ENCODE measurements at places on chromosomes 1 and 21.
A peak's percentile ranks its signal among the peaks of the same experiment; 100 is the strongest.

DNA sequence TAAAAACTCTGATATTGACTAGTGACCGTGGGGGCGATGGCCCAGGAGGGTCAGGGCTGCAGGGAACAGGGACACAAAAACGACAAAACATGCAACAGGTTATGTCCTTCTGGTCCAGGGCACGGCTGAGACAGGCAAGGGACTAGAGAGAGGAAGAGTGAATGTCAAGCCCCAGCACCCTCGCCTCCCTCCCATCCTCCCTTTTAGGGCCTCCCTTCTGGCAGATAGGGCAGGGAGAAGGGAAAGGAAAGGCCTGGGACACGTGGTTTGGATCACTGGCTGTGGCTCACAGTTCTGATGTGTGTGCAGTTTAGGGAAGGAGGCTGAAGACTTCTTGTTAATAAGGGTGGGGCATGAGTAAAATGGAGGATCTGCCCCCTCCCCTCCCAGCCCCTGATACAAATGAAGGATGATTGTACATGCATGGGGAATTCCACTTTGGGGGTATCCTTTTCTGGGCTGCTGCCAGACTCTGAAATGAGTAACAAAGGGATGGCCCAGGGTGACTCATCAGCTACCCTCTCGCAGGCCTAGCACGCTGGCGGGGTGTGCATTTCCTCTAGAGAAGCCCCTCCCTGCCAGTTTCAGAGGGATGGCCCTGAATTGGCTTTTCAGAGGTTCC, 14.2 kb downstream of the CAPN2 start:
- DNase-seq = peak; percentile 73

GRCh38 chr1:204295671-204296070, 64.1 kb downstream of the PLEKHA6 start:
- no peak for DNase-seq

DNA sequence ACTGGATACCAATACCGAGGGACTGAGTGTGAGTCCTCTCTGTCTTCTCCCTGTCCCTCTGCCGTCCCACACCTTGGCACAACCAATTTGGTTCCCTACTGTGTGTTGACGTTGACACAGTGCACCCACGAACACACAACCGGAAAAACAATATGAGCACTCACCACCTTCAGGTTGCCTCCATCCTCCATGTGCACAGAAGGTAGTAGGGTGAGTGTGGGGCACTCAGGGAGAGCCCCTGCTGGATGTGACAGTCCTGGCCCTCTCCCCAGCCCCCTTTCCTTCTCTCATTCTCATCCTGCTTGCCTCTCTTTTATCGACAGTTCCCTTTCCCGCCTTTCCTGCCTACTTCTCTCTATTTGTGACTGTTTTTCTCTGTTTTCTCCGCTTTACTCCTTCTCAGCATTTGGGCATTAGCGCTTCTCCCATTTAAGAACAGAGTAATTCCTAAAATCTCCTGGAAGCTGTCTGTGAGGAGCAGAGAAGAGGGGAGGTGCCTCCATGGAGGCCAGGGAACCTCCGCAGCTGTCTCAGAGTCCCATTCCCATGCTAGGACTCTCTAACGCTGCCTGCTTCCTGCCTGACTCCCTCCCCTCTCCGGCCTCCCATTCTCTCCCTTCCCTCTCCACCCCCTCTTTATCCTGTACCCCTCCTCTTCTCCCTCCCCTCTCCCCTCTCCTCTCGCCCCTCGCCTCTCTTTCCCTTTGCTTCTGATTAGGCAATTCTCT, 16.4 kb downstream of the CADM3 start:
- DNase-seq = no peak

GRCh38 chr1:25033828-25034705, 104.0 kb upstream of the RUNX3 start:
- DNase-seq = no peak

GRCh38 chr1:209038735-209039134, 544.8 kb upstream of the CAMK1G start:
- no peak for DNase-seq

GRCh38 chr1:36511804-36512798, 29.4 kb upstream of the CSF3R start:
- DNase-seq = no peak

GRCh38 chr1:164163289-164163849, 395.6 kb upstream of the PBX1 start:
- DNase-seq = no peak

GRCh38 chr1:25167269-25168192, 64.8 kb downstream of the SYF2 start:
- no peak for DNase-seq

- no peak for DNase-seq
Measured at GRCh38 chr1:53681351-53681976, 57.5 kb downstream of the GLIS1 start.

GRCh38 chr1:166064313-166064926, 102.4 kb downstream of the FAM78B start:
- no peak for DNase-seq

- DNase-seq = no peak
Measured at GRCh38 chr1:33738976-33739375, 124.9 kb upstream of the HMGB4 start.

DNA sequence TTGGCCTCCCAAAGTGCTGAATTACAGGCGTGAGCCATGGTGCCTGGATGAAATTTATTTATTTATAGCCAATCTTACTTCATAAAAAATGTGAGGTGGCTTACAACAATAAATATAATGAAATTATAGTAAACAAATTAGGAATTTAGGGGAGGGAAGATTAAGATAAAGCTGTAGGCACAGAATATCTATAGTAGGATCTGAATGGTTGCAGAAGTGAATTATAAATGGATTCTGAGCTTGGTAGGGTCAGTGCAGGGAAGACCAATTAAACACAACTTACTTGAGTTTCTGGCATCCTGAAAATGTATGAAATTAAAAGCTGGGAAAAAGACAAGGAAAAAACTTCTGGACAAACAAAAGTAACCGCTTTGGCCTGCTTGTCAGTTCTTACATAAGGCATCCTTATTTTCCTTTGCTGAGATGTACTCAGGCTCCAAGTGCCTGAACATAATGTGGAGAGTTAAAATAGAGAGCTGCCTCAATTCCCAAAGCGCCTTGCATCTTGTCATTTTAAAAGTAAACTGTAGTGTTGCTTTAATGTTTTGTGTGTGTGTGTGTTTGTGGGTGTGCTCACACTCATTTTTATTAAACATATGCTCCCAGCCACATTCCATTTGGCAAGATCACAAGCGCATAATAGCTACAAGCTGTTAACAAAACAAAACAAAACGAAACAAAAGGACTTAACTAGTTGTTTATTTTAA, 247.3 kb downstream of the S1PR1 start:
- no peak for DNase-seq

DNA sequence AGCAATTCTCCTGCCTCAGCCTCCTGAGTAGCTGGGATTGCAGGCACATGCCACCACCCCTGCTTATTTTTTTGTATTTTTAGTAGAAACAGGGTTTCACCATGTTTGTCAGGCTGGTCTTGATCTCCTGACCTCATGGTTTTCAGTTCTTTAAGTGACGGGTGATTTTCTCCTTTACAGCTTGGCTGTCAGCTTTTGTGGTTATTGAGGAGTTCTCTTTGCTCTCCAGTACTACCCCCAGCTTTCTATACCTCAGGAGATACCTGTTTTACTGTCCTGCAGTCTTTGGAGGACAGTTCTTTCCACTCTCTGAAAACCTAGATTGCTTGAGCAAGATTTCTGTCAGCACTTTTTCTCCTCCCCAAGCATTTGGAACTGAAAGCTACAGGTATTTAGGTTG, 45.9 kb upstream of the EGLN1 start:
- DNase-seq = no peak

DNA sequence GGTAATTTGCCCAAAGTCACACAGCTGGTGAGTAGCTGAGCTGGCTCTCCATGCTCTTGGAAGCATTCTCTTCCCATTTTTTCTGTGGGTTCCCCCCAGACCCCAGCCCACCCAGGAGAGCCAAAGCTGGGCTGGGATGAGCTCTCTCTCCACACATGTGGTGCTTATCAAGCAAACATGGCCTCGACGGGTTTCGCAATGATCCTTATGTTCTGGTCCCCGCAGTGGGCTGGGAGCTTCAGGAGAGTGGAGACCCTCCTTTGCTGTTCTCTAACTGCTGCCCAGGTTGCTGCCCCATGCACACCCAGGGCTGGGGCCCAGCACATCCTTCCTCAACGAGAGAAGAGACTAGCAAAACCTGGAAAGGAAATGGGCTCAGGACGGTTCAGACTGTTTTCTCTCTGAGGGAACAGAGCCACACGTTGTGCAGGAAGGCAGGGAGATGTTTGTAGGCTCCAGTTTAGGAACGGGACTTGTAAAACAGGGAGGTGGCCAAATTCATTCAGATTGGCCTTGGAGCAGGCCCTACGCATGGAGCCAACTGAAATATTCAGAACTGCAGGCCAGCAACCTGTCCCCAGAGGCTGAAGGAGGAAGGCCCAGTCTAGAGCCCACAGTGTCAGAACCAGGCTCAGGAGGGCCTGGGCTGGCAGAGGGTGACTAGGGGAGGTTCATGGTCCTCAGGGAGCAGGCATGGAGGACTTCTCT, 27.2 kb upstream of the CSF1 start:
- no peak for DNase-seq

DNA sequence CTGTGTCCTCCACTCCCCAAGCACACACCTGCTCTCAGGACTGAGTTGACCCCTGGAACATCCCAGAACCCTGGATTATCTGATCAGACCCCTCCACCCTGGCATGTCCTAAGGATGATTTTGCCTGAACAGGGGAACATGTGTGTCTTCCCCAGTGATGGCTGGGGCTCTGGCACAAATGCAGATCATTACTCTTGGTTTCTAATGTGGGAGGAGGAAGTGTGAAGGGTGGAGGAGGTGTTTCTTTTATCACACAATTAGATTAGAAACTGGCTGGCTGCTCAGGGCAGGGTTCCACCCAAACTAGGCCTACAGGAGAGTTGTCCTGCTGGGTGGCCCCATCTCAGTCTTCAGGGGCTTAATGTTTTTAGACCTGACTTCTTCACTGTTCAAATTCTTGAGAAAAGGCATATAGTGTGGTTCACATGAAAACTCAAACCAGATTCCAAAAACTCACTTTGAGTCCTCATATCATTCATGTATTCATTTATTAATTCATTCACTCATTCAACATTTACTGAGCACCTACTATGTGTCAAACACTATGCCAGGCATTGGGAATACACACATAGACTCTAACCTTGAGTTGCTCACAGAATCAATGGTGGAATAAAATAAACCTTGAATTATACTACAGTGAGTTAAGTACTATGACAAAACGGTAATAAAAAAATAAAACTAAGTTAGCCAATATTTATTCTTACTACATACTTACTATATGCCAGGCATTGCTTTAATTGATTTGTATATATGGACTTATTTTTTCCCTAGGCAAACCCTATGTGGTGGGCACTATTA, 221.8 kb upstream of the JUN start:
- DNase-seq = no peak

DNA sequence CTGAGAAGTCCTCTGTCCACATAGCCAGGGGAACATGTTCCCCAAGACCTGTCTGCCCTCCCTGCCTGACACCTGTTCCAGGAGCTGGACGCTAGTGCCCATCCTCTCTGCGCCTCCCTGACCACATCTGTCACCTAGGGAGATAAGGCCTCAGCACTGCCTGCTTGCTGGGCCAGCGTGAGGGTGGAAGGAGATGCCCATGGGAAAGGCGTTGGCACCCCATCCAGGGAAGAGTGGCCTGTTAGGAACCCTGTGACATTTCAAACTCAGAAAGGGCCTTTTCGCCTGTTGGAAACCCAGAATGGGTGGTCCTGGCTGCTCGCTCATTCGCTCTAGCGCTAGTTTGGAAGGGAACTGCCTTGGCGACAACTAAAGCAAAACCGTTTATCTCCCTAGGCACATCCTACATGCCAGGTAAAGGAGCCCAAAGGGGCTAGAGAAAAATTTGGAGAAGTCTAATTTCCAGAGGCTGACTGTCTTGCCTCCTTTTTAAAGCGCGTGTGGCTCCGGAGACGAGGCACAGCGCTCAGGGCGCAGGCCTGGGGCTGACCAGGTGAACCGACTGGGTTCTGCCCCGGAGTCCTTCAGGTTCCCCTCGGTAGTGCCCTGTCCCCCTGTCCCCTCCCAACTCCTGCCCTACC, 410 bp downstream of the ACTA1 start:
- no peak for DNase-seq
